ENCODE measurements at places on chromosomes 2 and 18.

GRCh38 chr18:9735238-9735637 lies 27.1 kb downstream of the RAB31 start:
- no peak for DNase-seq

DNA sequence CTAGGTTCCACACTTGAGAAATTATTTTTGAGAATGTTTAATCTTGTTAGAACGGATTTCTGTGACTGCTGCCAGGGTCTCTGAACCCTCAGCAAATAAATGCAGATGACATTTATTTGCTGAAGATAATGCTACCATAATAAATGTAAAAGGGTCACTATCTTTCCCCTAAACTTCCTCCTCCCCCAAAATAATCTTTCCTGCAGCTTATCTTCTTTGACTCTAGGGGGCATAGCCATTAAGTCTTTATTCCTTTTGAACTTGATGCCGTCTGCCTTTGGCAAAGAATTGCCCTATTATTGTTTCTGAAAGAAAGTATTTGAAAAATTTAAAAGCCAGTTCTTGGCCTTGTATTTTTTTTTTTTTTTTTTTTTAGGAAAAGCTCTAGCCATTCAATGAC lies 63.6 kb upstream of the ACSL3 start:
- no peak for DNase-seq

DNA sequence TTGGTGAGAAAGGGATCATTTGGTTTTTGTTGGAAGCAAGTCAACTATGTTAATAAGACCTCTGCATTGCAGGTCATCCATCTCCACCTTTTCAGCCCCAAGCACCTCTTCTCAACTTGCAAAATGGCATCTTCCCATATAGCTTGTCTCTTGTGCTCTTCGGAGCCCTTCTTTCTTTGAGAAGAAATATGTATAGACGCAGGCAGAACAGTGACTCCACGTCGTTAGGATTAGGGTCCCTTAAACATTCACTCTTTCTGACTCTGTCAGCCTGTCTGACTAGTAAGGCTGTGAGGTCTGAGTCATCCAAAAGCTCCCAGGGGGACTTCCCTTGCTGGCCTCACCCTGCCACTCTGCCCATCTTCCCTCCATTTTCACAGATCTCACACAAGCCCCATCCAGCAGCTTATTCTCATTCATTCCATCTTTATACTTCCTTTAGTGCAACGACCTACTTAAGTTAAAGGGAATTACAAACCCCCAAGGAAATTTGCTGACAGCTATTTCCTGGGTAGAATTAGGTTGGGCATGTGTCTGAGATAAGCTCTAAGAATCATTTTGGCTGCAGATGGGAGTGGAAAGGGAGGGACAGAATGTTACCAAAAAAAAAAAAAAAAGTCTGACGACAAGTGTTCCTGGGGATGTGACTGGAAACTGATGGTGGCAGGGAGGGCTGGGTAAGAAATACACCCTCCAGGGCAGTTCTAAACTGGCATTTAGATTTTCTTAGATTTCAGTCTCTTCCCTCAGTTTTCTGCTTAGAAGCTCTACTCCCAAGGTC lies 37.7 kb upstream of the MEX3C start:
- DNase-seq, result no peak

GRCh38 chr2:6423157-6423556 lies 442.6 kb downstream of the CMPK2 start:
- no peak for DNase-seq

GRCh38 chr18:36273347-36273746 lies 24.2 kb upstream of the FHOD3 start:
- no peak for DNase-seq

Data from NCI-H1436 (cell line).